ENCODE measurements at places on chromosomes 6 and 20.

- no peak for DNase-seq
Observed at GRCh38 chr6:2986722-2987221, 12.9 kb upstream of the NQO2 start.

DNA sequence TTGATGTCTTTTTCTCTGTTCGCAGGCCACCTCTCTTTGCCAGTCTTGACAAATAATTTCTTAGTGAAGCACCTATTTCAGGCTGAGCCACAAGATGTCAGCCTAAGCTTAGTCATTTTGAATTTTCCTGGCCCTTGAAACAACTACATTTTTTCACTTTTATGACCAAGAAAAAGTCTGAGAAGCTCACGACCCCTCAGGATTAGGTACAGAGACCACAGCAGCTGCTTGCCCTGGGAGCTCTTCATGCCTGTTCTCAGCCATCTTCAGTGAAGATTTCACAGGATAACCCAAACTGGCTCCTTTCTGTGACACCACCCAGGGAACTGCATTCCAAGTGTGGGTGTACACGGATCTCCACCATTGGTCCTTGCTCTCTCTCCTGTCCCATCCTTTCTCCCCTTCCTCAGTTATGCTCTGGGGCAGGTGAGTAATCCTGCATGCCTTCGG lies 38.4 kb upstream of the SPTLC3 start:
- no peak for DNase-seq

- no peak for DNase-seq
Observed at GRCh38 chr20:1888796-1889463, 6.3 kb upstream of the SIRPA start.

DNA sequence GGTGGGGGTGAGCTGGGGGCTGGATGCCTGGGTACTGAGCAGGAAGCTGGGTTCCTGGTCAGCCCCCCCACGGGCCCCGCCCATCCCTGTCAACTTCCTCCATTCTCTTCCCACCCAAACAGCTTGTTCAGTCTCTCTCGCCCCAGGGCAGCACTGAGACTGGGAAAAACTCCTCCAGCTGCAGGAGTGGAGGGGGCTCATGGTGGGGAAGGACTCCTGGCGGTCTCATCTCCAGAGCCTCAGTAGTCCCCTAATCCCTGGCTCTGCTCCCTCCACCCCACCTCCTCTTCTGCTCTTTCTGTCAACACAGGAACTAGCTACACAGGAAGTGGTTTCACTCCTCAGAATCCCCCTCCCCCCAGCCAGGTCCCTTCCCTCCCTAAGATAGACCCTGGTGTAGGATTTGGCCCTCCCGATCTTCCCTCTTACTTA lies at the start of gene GPSM3:
Gene GPSM3, minus strand, starts transcription at position 36 of the 432 bp plus-strand sequence. CDS start 130 bp downstream, outside the sequence.
- no peak for DNase-seq
